ENCODE measurements at places on chromosomes 4 and X.

GRCh38 chr4:36332023-36332781 is 50.8 kb downstream of the DTHD1 start:
- no peak for DNase-seq

- peak; percentile 13 for DNase-seq
These were observed 136.4 kb downstream of the ZNF674 start for GRCh38 chrX:46408553-46409407.

- DNase-seq: no peak
These were observed at the start of gene DOK7 for GRCh38 chr4:3462790-3463415. Gene DOK7, plus strand, starts transcription at chr4:3463306. Its CDS starts 70 bp downstream, at chr4:3463376.

GRCh38 chrX:110531873-110532580 is 173.4 kb downstream of the RTL9 start:
- DNase-seq: no peak

DNA sequence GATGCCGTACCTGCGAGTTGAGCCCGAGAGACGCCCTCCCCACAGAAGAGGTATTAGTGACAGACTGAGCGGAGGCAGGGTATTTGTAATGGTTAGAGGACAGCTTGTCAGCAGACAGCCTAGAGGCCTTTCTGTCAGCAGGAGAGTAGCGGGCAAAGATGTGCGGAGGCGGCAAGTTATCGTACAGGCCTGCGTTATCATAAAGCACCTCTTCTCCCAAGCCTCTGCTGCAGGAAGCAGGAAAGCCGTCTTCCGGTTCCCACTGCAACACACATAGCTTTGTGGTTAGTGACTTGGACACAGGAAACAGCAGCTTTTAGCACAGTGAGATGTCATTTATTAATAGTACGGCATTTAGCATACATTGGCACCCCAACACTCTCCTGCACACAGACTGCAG is 158.3 kb downstream of the AFAP1 start:
- no peak for DNase-seq

DNA sequence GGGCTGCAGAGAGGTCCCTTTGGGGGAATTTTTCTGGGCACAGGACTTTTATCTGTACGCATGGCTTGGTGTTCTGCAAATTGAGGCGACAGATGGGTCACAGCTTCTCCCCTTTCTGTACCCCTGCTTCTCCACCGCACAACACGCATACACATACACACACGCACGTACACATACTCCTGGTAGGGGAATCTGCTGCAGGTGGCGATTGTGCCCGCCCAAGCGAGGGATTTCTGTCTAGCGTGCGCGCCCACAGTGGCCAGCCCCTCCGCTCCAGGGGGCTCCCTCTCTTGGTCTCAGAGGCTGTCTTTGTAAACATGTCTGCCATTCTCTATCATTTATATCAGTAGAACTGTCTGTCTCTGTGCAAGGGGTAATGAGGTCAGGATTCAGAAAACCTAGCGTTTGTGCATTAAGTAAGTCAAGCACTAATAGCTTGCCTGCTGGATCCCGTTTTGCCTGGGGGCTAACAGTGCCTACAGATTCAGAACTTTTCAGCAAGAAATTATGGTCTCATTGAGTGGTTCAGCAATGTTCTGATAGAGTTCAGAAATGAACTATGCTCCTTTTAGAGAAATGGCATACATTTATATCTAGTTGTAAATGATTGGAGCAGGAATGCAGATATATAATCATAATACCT is 2.2 kb downstream of the GRID2 start:
- no peak for DNase-seq

- no peak for DNase-seq
These were observed 34.5 kb downstream of the RPS6KA6 start for GRCh38 chrX:84153538-84153937.
